Activated CD8-positive, alpha-beta memory T cell treated with anti-CD3 and anti-CD28 coated beads for 1 hour (primary cell): ENCODE measurements at places on chromosomes 1 and 21.
A peak's percentile ranks its signal among the peaks of the same experiment; 100 is the strongest.

- no peak for DNase-seq
Observed at GRCh38 chr1:233459968-233460367, 132.4 kb downstream of the MAP3K21 start.

GRCh38 chr1:61523893-61524605, 200.9 kb downstream of the TM2D1 start:
- DNase-seq: no peak

DNA sequence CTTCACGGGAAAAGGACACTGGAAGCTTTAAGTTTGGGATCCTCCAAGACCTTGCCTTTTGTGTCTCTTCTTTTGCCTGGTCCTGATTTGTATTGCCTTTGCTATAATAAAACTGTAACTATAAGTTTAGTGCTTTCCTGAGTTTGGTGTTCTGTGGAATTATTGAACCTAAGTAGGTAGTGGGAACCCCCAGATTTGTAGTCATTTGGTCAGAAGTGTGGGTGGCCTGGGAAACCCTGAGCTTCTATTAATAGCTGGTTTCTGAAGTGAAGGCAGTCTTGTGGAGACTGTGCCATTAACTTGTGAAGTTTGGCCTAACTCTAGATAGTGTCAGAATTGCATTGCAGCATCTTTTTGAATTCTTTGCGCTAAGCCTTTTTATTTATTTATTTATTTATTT, 6.8 kb upstream of the MYCL start:
- DNase-seq: no peak

GRCh38 chr21:19468991-19469715, 1065.6 kb upstream of the TMPRSS15 start:
- DNase-seq: no peak

- no peak for DNase-seq
Observed at GRCh38 chr1:156367383-156368156, 1.4 kb upstream of the RHBG start.

DNA sequence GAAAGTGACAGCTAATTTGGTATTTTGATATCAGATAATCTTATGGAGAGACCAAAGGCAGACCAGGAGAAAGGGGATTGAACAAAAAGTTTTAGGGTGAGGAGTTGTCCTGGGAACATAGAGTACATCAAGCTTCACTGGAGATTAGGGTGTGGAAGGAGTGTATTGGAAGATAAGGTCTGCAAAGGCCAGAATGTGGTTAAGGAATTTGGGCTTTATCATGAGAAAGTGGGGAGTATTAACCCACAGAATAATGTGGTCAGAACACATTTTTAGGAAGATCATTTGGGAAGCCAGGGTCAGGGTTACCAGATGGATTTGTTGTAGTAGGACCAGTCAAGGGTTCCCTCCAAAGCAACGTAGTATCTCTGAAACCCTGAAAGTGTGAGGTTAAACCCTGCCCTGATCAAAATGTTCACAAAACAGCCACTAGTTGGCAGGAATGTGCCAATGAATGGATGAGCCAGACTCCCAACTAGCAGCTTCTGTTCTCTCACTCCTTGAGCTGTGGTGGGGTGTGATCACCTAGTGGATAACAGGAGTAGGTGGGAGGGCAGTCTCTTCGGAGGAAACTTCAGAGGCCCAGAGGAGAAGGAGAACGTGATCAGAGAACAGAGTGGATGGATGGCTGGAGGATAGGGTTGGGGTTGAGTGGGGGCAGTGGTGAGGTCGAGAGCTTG, 35.8 kb downstream of the SLC2A1 start:
- no peak for DNase-seq

DNA sequence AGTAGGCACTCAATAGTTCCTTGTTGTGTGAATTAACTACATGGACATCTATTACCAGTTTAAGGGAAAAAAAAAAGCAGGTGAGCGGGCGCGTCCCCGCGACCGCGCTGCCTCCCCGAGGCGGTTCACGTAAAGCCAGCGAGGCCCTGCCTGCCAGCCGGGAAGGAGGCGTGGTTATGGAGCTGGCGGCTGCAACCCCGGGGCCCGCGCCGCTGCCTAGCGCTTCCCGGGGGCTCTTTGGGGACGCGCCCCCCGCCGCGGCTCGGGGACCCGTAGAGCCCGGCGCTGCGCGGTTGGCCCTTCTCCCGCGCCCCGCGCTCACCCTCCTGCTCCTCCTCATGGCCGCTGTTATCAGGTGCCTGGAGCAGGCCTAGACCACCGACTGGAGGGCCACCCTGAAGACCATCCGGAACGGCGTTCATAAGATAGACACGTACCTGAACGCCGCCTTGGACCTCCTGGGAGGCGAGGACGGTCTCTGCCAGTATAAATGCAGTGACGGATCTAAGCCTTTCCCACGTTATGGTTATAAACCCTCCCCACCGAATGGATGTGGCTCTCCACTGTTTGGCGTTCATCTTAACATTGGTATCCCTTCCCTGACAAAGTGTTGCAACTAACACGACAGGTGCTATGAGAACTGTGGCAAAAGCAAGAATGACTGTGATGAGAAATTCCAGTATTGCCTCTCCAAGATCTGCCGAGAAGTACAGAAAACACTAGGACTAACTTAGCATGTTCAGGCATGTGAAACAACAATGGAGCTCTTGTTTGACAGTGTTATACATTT, 2.6 kb upstream of the CC2D1B start:
- DNase-seq: peak; percentile 43

DNA sequence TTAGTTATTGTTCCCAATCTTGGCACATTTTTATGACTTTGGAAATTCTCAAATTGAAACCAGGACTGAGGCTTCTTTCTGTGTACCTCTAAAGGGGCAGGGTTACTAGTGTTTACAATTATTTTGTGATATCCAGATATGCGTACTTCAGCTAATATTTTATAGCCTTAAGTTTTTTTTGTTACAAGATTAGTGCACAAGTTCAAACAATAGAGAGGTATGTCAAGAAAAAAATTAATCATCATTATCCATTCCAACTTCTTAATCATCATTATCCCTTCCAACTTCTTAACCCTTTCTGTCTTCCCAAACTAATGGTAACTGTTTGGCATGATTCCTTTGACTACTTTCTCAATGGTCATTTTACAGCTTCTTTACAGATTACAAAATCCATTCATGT, 272.9 kb upstream of the C1orf105 start:
- DNase-seq: no peak

DNA sequence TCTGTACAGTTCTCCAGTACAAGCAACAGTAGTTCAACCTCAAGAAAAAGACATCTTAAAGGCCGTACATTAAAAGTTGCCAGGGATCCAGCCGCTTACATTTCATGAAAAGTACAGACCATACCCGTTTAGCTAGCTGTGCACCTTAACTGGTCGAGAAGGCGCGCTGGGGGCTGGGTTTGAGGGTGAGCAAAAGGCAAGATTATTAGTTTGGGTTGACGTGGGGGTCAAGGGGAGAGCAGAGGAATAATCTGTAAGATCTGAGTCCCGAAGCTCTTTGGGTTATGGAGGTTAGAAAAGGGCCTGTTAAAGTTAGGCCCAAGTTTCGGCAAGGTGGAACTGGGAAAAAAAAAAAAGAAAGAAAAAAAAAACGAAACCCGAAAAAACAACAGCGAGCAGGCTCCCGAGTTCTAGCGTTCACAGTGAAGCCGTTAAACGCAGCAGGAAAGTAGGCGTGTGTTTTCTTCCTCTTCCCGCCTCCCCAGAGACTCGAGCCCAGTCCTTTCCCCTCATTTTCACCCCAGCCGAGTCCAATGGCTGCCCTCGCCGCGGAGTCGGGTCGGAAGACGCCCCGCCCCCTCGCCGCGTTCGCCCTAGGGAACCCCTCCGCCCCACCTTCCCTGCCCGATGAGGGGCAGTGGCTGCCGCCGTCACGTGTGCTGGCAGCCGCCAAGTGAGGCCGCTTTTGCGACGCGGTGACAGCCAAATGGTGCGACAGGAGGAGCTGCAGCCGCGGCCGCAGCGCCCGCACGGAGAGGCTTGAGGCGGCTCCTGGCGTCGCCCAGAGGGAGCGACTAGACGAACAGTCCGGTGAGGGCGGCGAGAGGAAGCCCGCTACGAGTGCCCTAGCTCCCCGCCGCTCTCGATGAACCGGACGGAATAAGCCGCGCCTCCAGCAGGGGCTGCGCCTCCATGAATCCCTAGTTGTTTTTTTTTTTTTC, at the start of gene PKN2:
TSS of gene PKN2 (plus strand) at position 733 of the 941 bp plus-strand sequence. CDS start 308 bp downstream, outside the sequence.
- DNase-seq: peak; percentile 95

DNA sequence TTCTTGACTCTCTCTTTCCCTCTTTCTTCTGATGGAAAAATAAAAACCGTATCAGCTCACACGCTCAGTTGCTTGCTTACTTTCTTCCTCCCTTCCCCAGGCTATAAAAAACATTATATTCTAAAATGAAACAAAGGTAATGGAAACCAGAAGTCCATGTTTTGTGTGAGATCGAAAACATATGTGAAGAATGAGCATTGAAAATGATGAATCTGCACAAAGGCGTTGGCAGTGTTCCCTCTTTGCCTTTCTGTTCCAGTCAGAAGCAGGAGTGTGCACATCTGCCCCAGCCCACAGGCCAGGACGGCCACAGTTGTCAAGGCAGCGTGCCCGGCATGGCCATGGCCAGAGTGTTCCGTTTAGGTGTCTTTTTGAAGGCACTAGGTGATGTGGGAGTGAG, 185.3 kb upstream of the USP24 start:
- DNase-seq: no peak

GRCh38 chr1:209567698-209568175, 15.8 kb upstream of the CAMK1G start:
- DNase-seq: no peak
